ENCODE measurements at places on chromosomes 4 and X.

- peak; percentile 45 for DNase-seq
These were observed 30.2 kb downstream of the RBBP7 start for GRCh38 chrX:16839852-16840460.

DNA sequence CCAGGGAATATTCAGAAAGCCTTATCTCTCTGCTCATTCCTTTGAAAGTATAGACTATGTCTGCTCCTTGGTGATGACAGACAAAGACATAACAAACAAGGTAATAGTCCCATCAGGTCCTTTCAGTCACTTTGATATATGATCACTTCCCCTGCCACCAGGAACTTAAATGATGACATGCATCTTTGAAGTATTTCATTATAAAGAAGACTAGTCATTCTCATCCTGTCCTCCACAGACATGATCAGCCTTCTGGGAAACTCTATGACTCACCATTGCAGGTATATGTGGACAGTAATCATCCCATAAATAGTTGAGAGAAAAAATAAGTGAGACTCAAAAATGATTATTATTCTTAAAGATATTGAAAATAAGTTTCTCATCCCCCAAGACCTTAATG is 117.5 kb upstream of the VCX2 start:
- no peak for DNase-seq

- no peak for DNase-seq
These were observed 152.6 kb downstream of the GASK1B start for GRCh38 chr4:158020176-158020575.

DNA sequence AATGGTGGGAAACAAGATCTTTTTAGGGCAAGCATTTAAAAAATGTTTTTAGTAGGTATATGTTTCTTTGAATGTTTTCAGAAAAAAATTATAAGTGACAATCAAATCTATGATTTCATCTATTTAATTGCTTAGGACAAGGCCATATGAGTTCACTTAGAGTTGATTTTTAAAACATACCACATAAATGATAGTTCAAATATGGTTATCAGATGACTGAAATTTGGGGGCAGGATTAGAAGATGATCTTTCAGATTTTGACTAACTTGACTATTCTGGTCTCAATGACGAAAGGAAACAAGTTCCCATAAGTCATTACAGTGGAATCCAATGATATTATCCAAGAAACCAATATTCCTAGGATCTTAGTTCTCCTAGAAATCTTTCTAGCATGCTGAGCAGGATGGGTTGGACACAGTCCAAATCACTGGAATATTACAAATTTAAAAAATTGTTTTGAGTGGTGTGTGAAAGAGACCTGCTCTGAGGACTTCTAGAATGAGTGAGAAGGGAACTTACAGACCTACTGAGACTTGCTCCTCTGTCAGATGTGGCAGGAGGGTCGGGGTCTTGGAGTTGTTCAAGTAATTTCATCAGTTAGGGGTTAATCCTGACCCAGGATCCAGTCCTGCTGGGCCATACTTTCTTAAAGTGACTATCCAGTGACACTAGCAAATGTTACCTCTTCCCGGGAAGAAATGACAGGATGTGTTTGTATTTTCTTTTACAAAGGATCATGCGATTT is 20.0 kb downstream of the RHOH start:
- no peak for DNase-seq
